Putamen (tissue), 1 donor: ENCODE measurements at places on chromosomes 4 and X.

- DNase-seq = no peak
These were observed 52.8 kb downstream of the NOP14 start for GRCh38 chr4:2910409-2910808.

- DNase-seq = no peak
These were observed 8.1 kb downstream of the MBNL3 start for GRCh38 chrX:132480581-132481203.

DNA sequence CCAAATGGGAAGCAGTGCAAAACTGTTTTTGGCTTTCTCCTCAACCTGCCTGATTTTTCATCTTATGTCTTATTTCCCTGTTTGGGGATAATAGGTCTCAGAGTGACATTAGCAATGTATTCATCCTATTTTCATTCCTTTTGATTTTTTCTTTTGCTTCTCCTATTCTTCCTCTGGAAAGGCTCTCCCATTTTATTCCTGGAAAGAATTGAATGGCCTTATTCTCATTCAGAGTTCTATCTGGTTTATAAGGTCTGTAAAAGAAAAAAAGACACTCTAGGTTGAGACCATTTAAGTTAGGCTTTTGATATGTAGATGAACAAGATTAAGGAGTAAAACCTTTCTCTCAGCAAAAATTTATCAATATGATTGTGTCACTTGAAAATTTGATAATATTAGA, 27.8 kb upstream of the ALB start:
- no peak for DNase-seq

DNA sequence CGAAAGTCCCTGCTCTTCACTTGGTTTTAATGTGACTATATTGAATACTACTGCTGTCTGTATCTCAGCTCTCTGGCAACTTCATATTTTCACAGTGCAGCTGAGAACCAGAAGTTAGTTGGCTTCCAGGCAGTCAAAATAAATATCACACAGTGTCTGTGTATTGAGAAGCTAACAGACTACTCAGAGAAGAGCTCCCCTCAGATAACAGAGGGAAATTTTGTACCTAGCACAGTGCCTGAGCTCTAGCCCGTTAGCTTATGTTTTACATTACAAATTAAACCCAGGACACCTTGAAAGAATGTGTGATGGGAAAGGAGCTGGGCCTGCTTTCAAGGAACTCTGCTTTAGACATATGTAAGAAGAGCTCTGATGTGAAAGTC, 22.7 kb downstream of the JADE1 start:
- DNase-seq = no peak

DNA sequence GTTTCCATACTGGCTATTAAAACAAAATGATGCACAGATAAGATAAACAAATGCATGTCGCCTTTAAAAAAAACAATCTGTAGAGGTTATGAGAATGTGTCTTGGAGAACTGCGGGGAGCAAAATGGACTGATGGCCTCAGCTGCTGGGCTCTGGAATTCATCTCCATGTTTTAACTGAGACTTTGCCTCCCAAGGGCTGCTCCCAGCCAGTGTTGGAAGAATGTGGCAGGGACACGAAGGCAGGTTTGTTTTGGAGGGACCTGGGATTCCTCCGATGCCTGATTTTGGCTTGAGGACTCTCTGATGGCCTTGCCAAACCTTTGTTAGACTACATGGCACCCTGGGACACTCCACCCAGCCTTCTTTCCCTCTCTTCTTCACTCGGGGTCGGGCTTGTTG, 83.5 kb upstream of the AP1S2 start:
- DNase-seq = no peak

GRCh38 chrX:106510713-106511403, 100.9 kb upstream of the RADX start:
- no peak for DNase-seq

- DNase-seq = no peak
These were observed 829.1 kb upstream of the AGA start for GRCh38 chr4:178271386-178271785.

GRCh38 chr4:53161787-53162433, 204.0 kb downstream of the SCFD2 start:
- DNase-seq = no peak

- no peak for DNase-seq
These were observed 57.1 kb upstream of the NPFFR2 start for GRCh38 chr4:71974681-71975080.

GRCh38 chr4:1473718-1474117, 67.5 kb upstream of the NKX1-1 start:
- DNase-seq = no peak

DNA sequence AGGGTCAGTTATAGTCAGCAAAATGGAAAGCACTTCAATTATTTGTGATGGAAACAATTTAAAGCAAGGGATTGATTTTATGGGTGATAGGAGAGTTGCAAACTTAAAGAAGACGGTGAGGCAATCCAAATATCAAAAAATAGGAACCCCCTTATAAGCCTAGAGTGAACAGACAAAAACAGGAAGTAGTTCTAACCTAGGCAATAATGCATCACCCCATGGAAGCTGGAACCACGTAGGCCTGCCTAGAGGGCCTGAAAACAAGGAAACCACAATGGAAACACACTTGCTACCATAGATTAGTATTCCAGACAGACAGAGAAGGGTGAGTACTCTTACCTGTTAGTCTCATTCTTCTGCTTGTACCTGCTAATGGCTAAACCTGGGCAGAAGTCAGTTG, 13.5 kb upstream of the GK2 start:
- no peak for DNase-seq

- no peak for DNase-seq
These were observed 6.7 kb downstream of the ELF4 start for GRCh38 chrX:130103605-130104004.

DNA sequence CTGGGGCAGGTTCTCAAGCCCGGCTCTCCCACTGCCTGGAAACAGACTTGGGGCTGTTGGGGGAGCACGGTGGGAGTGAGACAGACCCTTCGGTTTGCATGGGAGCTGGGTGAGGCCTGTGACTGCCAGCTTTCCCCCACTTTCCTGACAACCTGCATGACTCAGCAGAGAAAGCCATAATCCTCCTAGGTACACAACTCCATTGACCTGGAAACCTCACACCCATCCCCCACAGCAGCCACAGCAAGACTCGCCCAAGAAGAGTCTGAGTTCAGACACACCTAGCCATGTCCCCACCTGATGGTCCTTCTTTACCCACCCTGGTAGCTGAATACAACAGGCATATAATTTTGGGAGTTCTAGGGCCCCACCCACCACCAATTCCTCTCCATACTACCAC, 57.6 kb upstream of the UBQLN2 start:
- DNase-seq = no peak

- DNase-seq = no peak
These were observed 50.0 kb downstream of the HOPX start for GRCh38 chr4:56630876-56631666.

- peak; percentile 76 for DNase-seq
These were observed 86.4 kb downstream of the SHISA3 start for GRCh38 chr4:42483426-42484379.

GRCh38 chr4:72843466-72843865, 226.1 kb downstream of the COX18 start:
- DNase-seq = no peak

GRCh38 chr4:173642509-173642908, 112.5 kb upstream of the HAND2 start:
- DNase-seq = peak; percentile 3

GRCh38 chr4:8392591-8393190, 47.8 kb downstream of the ACOX3 start:
- no peak for DNase-seq

- no peak for DNase-seq
These were observed 745 bp downstream of the TRIM2 start for GRCh38 chr4:153204728-153205648.
